Activated T-cell treated with anti-CD3 and anti-CD28 coated beads, Interleukin-2, amount 50 U/mL, for 24 hours (primary cell): ENCODE measurements at places on chromosomes 16 and 17.

- DNase-seq = no peak
Measured at GRCh38 chr17:51617986-51618385, 357.6 kb downstream of the UTP18 start.

DNA sequence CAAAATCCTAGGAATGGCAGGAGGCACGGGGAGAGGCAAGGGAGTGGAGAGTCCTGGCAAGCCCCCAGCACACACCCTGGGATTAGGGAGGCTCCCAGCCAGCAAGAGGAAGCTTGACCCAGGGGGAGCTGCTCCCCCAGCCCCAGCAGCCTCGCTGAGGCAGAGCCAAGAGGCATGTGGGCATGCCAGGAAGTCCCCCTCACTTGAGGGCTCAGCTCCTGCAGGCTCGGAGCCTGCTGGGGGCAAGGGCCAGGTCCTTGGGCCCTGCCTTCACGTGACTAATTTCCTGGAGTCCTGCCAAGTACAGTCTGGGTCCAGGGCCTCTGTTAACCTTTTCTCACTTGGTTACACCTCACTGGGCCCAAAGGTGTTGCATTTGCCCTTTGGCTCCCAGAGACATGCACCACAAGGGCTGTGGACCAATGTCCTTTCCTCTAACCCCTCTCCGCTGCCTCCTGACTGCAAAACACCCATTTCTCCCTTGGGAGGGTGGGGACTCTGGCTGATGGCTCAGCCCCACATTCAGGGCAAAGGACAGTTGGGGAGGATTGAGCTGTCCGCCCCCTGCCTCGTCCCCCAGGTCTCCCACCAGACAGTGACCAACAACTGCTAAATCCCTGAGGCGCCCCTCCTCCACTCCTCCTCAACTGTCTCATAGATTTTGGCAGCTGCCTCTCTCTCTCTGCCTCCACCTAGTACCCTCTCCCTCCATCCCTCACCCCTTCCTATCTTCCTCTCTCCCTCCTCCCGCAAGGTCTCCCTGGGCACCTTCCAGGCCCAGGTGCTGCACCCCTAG, 4.4 kb upstream of the SLC47A2 start:
- no peak for DNase-seq

DNA sequence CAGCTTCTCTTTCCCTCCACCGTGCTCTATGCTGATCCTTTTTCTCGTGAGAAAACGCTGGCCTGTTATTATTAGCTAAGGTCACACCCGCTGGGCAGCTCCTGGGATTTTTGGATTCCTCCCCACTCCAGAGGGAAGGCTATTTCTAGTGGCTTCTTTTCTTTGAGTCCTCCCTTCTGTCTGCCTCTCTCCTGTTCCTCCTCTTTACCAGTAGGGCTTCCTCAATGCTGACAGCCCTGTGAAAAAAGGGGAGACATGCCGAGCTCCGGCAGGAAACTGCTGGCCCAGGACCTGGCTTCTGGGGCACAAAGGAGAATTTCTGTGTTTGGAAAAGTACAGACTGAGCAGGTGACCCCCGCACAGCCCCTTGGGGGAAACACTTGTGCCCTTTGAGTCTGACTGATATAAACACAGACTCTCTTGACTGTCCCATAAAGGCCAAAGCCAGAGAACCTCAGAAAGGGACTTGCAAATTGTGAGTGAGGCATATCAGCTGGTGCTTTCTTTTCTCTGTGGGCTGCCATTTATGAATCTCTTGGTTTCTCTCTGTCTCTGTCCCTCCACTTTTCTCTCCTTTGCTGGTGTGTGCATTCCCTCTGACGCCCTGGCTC, 14.0 kb upstream of the RNF135 start:
- DNase-seq = no peak

DNA sequence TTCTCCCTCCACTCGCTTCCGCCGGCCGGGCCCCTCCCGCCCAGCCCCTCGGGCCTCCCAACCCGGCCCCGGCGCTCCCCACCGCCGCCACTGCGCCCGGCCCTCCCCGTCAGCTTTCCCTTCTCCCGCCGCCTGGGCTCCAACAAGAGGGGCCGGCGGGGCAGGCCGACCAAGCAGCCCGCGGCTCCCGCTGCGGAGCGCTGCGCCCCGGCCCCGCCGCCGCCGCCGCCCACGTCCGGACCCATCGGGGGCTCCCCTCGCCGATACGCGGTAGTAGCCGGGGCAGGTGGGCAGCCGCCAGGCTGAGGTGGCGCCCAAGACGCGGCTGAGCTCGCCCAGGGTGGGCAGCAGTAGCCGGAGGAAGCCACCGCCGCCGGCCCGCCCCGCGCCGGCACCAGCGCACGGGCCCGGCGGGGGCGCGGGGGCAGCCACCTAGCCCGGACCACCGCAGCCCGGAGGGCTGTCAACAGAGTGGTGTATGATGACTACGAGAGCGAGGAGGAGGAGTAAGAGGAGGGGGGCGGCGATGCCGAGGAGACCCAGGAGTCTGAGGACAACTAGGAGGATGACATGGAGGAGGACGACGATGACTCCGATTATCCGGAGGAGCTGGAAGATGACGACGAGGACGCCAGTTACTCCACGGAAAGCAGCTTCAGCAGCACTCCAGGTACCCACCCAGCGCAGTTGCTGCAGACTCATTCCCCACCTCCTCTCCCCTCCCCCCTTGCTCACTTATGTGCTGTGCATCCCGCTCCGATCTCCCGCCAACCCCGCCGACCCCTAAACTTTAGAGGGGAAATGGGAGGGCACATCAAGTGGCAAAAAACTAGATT, 498 bp downstream of the LRRC37B start:
- DNase-seq = peak; percentile 74

GRCh38 chr17:74864866-74865395, 5.2 kb upstream of the GRIN2C start:
- DNase-seq = peak; percentile 85

DNA sequence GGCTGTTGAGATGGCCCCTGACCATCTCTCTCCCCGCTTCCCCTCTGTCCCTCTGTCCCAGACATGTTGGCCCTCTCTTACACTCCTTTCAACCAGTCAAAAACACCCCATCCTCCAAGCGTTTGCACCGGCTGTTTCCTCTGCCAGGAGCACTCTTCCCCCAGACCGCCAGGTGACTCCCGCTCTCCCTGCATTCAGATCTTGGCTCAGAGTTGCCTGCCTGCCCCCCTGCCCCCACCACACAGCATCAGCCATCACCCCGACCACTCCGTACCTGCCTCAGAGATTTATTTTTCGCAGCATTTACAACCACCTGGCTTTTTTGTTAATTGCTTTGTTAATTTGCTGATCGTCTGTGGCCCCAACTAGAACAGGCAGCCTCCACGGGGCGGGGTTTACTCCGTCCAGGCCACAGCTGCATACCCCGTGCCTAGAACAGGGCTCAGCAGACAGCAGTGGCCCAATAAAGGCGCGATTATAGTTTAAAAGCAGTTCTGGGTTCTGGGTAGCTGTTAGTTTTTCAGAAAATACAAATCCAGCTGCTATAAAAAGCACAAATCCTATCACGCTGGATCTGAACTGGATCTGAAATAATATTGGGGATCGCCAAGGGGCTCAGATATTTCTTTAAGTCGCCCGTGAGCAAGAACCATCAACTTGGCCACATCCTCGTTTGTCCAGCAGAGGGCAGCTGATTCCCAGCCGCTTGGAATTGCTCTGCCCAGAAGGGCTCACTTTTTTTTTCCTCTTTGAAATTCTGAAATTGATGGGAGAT, 173.6 kb downstream of the IRF8 start:
- DNase-seq = peak; percentile 56
